Activated naive CD4-positive, alpha-beta T cell treated with anti-CD3 and anti-CD28 coated beads, Interleukin-2, amount 50 U/mL, for 16 hours (primary cell): ENCODE measurements at places on chromosomes 11 and 22.

DNA sequence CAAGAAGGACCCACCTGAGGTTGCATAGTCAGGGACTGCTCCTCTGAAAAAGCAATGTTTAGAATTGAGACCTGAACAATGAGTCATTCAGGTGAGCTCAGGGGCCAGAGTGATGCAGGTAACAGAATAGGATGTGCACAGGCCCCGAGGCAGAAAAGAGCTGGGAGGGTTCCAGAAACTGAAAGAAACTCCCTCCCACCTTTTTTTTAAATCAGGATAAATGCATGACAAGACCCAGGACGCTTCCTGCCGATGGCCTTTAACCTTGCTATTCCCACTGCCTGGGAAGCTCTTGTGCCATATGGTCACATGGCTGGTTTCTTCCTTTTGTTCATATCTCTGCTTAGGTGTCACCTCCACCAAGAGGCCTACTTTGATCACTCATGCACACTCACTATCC, 214.2 kb upstream of the ZBED5 start:
- DNase-seq: no peak

DNA sequence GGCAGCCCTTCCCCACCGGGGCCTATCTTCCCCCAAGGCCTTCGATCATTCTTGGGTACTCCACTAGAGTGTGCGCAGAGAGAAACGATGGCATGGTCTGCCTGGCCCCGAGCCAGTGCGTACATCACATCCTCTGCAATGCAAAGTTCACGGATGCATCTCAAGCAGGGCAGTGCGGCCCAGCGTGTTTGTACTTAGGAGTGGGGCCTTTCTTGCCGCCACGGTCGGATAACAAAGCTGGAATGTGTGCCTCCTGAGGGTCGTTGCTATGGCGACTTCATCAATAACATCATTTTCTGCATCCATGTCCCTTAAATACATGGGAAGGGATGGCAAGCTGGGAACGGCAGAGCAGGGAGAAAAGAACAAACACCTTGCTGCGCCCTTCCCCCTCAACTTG, 73.9 kb downstream of the SCUBE1 start:
- DNase-seq: no peak

GRCh38 chr22:42641801-42642413, 1.5 kb upstream of the ATP5MGL start:
- DNase-seq: no peak

DNA sequence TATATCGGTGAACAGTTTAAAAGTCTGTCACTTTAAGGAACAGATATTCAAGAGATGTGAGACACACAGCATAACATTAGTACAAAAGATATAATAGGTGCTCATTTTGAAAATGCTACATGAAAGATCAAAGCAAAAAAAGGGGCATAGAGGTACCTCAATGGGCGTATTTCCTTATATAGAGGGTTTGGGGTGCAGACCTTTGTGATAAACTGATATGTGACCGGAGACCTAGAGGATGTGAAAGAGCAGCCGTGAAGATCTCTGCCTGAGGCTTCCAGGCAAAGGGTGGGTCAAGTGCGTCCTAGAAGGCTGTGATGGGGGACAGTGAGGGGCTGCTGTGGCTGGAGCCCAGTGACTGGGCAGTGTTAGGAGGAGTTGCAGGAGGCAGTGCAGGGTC, 551.4 kb downstream of the ETS1 start:
- no peak for DNase-seq

DNA sequence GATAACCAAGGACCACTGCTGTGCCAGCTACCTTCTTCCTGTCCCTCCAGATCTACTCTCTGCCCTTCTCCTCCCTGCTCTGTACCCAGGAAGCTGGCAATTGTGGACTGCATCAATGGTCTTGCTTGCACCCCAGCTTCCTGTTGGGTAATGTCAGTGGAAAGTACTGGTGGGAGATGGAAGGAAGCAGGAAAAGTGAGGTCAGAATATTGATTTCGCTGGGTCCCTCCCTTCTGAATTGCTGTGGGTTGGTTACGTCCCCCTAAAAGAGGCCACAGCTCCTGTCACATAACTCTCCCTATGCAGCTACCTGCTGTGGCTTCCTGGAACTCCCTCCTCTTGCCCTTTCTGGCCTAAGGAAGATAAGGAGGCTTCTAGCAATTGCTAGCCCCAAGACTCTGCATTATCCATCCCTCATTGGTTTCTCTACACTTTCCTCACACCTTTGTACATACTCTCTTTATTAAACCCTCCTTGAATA, 81.2 kb downstream of the RASSF10 start:
- no peak for DNase-seq

- no peak for DNase-seq
Measured at GRCh38 chr22:37145180-37146050, 4.3 kb downstream of the IL2RB start.

- DNase-seq: no peak
Measured at GRCh38 chr11:73410627-73411026, 34.4 kb downstream of the RELT start.

DNA sequence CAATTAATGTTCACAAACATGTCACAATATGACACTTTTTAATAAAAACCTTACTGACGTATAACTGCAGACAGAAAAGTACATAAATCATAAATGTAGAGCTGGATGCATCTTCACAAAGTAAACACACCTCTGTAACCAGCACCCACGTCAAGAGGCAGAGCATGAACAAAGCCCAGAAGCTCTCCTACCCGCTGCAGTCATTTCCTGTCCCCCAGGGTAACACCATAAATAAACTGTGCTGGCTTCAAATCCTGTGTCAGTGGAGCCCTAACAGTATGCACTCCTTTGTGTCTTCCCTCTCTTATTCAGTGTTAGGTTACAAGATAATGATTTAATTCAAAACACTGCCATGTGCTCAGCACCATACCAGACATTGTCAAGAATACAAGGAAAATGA, 5.7 kb downstream of the SYT13 start:
- no peak for DNase-seq
